ENCODE measurements at places on chromosomes 1 and 21. TPM values are rescaled to one million over a fixed set of nuclear protein-coding genes. Genes with fewer than 3 reads are reported as not detected.

The CGN gene
- total RNA-seq: 0.27 TPM

The DCDC2B gene
- not detected for total RNA-seq

The KCNK1 gene
- total RNA-seq: 23.9 TPM

The EVA1C gene
- total RNA-seq: 12.9 TPM

DNA sequence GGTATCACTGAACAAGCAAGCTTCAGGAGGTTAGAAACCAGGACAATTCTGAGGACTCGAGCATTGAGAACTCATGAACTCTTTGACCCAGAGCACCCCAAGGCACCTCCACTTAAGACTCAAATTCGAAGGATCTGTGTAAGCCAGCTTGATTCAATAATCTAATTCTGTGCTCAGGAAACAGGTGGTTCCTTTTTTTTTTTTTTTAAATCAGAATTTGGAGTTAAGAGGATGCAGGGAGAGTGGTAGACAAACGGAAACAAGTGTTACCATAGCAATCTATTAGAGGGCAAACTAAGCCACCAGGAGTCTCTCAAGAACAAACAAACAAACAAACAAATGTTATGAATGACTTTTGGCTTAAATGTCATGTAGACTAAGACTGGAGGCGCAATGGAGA is 53.8 kb upstream of the DPH5 start:
- no peak for DNase-seq

DNA sequence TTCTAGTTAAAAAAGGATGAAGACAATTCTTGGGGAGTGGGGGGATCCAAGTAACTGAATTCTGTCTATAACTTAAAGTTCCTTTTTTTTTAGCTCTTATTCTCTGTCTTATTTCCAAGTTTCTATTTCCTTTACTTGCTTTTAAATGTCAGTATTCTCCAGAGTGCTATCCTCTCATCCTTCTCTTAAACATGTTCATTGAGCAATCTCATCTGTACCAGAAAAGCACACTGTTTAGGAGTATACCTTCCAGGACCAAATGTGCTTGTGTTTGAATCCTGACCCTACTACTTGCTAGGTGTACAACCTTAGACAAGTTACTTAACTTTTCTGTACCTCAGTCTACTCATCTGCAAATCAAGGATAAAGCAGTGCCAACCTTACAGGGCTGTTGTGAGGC is 50.1 kb downstream of the AKT3 start:
- no peak for DNase-seq

GRCh38 chr1:75035536-75035935 is 98.7 kb upstream of the LHX8 start:
- no peak for DNase-seq

GRCh38 chr1:153474347-153474746 is 13.9 kb upstream of the S100A7 start:
- DNase-seq: no peak

GRCh38 chr1:159163614-159164228 is 7.7 kb upstream of the CADM3 start:
- DNase-seq: no peak

- no peak for DNase-seq
These were observed 659.7 kb upstream of the NEGR1 start for GRCh38 chr1:72942008-72942407.

Data from Right ventricle myocardium superior (tissue), 1 donor.